Activated naive CD4-positive, alpha-beta T cell (primary cell): ENCODE measurements at places on chromosomes 5 and 9.

- no peak for DNase-seq
Measured at GRCh38 chr5:124824637-124825158, 78.3 kb upstream of the ZNF608 start.

GRCh38 chr5:133967698-133968203 lies 674 bp downstream of the C5orf15 start:
- no peak for DNase-seq

- no peak for DNase-seq
Measured at GRCh38 chr9:79693750-79694149, 122.0 kb downstream of the TLE4 start.

- no peak for DNase-seq
Measured at GRCh38 chr9:122939601-122940000, 1.2 kb upstream of the RABGAP1 start.

DNA sequence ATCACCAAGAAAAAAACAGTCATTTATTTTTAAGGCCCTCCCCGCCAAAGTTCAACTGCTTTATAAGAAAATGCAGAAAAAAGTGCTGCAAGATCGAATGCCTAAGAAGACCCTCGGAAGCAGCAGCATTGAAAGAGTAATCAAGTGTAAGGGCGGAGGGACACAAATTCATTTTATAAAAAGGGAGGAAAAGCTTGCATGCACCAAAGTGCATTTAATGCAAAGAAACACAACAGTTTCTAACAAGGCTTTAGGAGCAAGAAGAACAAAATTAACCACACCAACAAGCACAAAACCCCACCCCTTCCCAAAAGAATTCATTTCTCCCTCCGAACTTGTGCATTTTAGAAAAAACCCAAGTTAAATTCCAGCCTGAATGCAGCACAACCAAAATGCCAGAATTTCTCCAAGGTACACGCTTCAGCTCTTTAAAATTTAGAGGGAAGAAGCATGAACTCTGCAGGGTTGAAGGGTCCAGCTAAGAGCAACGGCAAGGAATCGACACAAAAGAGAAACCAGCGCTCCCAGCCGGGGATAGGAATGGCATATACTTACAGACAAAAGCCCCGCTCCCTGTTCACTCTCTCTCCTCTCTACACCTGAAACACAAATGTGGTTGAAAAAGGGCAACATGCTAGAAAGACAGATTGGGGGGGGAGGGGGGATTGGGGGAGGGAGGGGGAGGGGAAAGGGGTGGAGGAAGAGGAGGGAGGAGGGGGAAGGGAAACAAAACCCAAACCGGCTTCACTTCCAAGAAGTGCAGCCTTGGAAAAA lies at the start of gene NREP:
TSS of gene NREP (minus strand) at position 614 of the 774 bp plus-strand sequence. CDS start 1,422 bp downstream, outside the sequence.
- peak; percentile 1 for DNase-seq

DNA sequence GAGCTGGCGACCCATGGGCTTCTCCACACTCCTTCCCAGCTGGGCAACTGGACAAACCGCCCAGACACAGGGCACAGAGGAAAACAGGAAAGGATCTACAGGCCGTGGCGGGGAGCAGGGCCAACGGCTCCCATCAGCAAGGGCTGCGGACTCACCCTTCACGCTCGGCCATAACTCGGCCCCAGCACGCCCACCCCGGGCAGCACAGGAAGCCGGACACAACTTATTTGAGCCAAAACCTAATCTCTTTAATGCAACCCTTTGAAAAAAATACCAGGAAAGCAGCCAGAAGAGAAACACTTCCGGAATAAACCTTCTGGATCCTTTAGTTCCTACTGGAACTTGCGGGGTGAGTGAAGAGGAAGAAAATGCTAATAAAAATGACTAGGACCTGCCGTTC lies 59.9 kb downstream of the VAV2 start:
- DNase-seq, result no peak

GRCh38 chr5:157172403-157172802 lies 6.3 kb upstream of the GARIN3 start:
- peak; percentile 36 for DNase-seq

- no peak for DNase-seq
Measured at GRCh38 chr5:135211791-135212190, 177.8 kb upstream of the PITX1 start.

- DNase-seq, result no peak
Measured at GRCh38 chr9:124621371-124622328, 114.5 kb upstream of the NR5A1 start.

GRCh38 chr5:67623078-67623477 lies 426.5 kb upstream of the CD180 start:
- no peak for DNase-seq

DNA sequence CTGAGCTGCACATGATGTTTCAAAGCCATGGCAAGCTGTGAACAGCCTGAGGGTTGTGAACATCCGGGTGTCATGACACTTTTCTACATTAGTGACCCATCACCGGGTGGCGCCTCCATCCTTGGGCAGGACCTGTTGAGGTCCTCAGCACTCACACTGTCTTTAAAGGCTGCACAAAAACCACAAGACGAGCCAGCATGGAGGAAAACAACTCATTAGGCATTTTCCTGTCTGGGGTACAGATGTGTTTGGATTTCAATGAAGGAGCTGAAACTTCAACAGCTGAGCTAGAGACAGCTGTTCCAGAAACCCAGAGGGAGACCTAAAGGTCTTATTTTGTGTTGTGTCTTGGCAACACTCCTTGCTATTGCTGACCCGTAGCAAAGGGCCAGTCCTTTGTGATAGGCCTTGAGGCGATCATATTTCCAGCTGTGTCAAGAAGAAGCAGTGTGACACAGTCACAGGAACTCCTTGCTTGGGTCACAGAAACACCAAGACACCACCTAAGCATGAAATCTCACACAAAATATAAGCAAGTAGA lies 151.8 kb upstream of the VLDLR start:
- no peak for DNase-seq

GRCh38 chr5:176652136-176652535 lies 4.9 kb downstream of the TSPAN17 start:
- DNase-seq, result no peak

DNA sequence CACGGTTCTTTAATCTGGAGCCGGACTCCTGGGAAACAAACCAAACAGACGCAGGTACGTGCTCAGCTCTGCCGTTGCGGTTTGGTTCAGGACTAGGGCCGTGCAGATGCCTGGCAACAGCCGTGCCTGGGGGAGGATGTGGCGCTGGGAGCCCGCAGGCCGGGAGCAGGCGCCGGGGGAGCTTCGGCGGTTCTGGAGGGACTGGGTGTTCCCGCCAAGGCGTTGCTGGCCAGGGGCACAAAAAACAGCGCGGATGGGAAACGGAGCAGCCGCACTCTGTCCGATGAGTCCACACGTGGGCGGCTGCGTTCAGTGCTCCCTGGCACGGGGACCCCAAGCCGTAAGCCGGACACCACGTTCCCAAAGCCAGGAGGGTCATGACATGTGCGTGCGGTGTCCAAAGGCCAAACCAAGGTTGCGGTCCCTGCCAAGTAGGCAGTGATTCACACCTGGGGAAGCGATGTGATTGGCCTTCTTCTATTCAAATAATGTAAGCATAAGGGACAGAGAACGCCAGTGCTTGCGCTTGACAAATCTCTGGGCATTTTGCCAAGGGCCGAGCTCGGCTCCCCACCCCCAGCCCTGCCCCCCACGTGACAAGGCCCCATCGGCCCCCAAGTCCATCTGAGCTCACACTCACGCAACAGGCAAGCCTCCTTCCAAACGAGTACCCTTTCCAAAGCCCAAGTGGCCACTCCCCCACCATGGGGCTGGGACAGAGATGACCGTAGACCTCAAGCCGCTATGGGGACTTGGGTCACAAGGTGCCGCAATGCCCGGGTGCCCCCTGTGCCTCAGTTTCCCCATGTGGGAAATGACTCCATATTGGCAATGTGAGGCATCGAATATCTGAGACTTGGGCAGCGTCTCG lies 49.7 kb upstream of the NKD2 start:
- DNase-seq, result no peak

DNA sequence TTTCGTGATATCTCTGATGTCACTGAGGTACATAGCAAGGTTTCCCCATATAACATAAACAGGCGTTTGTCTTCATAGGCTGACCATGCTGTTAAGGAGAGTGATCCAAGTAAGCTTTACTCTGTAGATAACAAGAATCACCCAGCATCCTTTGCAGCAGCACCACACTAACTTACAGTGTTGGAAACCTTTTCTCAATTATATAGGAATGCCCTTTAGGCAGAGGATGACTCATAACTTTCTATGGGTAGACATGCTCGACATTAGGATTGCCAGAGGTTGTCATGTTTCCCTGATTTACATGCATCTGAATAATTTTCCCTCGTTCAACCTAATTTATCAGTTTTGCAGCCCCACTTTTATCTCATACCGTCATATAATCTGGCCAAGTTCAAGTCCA lies 870.0 kb upstream of the CDH9 start:
- no peak for DNase-seq

DNA sequence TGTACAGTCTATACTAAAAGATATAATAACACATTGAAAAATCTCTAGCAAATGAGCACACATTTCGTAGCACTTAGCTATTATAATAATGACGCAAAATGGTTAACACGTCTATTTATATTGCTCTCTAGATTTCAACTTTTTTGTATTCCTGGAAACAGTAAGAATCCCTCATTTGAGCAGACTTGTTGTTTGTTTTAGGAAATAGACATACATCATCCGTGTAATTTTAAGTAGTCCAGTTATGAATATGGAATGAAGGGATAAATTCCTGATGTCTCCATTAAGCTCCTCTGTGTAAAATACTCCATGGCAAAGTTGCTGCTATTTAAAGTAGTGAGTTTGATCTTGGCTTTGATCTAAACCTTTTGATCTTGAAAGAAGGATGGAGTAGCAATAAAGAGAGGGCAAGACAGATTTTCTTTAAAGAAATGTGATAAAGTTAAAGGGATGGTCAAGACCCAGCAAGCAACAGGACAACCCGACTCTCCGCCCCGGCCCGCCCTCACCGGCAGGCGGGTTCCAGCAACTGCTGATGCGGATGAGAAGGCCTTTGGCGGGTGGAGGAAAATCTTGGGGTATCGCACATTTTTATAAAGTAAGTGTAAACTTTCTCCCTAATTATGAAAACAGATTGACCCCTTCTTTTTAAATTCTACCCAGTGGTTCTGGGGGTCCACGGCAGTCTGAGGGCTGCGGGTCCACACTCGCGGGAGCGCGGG lies 277.4 kb downstream of the AOPEP start:
- DNase-seq, result no peak

DNA sequence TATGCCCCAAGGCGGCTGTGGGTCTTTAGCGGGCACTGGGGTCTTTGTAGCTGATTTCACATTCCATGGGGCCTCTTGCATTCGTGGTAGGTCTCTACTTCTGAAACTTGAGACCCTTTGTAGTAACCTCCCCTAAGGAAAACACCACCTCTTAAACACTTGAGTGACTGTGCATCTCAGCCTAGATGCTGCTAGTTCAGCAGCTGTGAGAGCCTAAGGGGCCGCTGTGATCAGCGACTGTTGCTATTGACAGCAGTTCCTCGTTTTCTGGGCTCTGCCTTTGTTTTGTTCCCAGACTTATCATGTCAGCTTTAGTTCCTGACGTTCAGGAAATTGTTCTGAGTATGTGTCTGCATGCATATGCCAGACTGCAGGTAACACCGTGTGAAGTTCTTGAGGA lies 171.2 kb downstream of the HSPA4 start:
- DNase-seq, result no peak

GRCh38 chr5:37842048-37842447 lies 2.2 kb upstream of the GDNF start:
- DNase-seq, result no peak

GRCh38 chr5:72041654-72042053 lies 65.6 kb upstream of the MAP1B start:
- no peak for DNase-seq

- DNase-seq, result no peak
Measured at GRCh38 chr5:137888466-137888862, 793 bp upstream of the PKD2L2 start.

DNA sequence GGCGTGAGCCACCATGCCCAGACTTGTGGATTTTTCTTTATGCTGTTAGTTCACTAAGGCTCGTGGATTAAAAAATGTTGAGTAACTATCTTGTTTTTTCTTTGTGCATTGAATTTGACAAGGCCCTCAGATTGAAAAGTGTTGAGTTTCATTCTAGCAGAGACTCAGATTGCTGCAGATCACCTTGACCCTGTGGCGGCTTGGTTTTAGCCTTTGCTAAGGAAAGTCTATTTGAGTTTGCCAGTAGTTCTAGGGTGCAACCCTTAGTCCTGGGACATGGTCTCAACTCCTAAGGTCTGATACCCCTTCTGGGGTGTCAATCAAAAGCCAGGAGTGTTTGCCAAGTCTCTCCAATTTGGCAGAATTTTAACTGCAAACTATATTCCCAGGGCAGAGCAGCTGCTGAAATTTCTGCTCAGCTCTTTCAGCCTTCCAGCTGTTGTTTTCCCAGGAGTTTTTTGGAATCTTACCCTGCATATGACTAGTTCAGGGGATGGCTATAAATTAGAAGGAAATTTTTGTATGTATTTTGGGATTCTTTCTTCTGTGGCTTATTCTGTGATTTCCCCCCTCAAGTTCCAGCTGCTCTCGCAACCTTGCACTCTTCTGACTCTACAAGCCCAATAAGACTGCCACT lies 84.3 kb upstream of the HAND1 start:
- DNase-seq, result no peak

- no peak for DNase-seq
Measured at GRCh38 chr5:173268750-173269432, 33.9 kb upstream of the NKX2-5 start.

DNA sequence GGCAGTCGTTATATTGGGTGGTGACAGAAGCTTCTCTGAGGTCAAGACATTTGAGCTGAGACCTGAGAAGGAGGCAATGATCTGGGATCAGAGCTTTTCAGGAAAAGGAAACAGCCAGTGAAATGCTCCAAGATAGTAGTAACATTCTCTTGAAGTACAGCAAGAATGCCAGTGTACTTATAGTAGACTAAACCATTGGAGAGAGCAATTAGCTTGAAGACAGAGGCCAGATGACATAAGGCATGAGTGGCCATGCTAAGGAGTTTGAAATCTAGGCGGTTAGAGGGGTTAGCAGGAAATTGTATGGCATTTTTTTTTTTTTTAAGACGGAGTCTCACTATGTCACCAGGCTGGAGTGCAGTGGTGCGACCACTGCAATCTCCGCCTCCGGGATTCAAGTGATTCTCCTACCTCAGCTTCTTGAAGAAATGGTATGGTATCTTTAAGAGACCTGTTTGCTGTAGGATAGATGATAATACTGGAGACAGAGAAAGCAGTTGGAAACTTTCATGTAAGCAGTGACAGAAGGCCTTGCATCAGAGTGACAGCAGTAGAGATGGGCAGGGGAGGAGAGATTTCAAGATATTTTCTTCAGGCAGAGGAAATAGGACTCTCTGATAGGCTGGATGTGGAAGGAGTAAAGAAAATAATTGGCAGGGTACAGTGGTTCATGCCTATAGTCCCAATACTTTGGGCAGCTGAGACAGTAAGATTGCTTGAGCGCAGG lies 482.2 kb upstream of the PAPPA start:
- DNase-seq, result no peak
